Left renal cortex interstitium (tissue), 4 donors: ENCODE measurements at places on chromosomes 7 and 10.

GRCh38 chr7:35007768-35008167 is 29.5 kb downstream of the DPY19L1 start:
- DNase-seq, result no peak

GRCh38 chr7:156984174-156984891 is 26.1 kb downstream of the MNX1 start:
- no peak for DNase-seq

DNA sequence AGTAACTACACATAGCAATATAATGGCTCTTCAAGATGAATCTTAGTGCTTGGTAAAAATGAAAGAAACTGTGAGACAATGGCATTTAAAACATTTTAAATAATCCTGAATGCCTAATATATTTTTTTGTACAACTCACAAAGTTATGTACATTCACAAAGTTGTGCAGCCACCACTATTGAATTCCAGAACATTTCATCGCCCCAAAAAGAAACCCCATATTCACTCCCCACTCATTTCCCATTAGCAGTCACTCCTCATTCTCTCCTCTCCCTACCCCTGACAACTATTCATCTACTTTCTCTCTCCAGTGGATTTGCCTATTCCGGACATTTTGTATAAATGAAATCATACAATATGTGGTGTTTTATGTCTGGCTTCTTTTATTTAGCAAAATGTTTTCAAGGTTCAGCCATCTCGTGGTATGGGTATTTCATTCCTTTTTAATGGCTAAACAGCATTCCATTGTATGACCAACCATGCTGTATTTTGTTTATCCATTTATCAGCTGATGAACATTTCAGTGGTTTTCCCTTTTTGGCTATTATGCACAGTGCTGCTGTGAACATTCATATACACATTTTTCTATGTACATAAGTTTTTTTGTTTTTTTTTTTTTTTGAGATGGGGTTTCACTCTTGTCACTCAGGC is 34.7 kb downstream of the ENTPD7 start:
- no peak for DNase-seq

- DNase-seq, result no peak
These were observed 298.1 kb downstream of the GFRA1 start for GRCh38 chr10:115974816-115975430.

DNA sequence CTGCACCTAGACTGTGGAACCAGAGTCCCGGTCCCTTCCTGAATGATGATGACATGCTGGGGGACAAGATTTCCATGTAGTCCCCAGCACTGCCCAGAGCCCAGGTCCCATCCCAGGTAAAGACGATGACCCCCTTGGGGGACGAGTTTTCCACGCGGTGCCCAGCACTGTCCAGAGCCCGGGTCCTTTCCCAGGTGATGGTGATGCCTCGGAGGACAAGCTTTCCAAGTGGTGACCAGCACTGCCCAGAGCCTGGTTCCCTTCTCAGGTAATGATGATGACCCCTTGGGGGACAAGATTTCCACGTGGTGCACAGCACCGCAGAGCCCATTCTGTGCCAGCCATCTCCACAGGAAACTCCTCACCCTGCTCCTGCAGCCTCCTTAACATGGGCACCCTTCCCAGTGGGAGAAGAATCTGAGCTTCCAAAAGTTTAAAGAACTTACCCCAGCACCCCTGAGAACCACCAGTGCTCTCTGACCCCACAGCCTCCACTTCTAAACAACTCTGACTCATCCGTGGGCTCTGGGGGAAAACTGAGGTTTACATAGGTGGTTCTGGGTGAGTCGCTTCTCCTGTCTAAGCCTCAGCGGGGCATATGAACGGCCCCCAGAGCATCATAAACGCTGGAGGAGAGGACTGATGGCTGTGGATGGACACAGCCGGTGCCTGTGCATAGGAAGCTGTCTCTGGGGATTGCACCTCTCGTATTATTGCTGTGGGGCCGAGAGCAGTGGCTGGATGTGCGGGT is 233.2 kb downstream of the TCERG1L start:
- no peak for DNase-seq

DNA sequence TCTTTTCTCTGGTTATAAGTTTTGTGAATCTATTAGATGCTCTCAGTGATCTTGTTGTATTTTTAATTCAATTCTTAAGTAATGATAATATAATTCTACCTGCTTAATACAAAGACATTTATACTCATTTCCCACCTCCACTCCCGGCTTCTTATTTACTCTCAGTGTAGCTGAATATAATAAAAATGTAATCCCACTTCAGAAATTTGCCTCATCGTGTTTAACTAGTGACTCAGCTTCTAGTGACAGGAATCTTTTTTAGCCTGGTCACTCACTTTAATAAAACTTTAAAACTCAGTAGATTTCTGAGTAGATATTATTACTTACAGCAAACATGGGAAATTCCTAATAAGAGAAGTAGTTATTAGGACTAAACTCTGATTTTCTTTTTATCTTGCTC is 1506.2 kb upstream of the LRRTM3 start:
- no peak for DNase-seq

GRCh38 chr10:101062232-101063049 is 652 bp downstream of the KAZALD1 start:
- DNase-seq, result no peak

- DNase-seq, result peak; percentile 70
These were observed 23.7 kb downstream of the RTKN2 start for GRCh38 chr10:62244785-62245467.
